Activated T-helper 17 cell treated with anti-CD3 and anti-CD28 coated beads, Interleukin-2, amount 50 U/mL, for 72 hours (primary cell): ENCODE measurements at places on chromosomes 5 and 9. TPM values are rescaled to one million over a fixed set of nuclear protein-coding genes. Genes with fewer than 3 reads are reported as not detected.

- ATAC-seq: no peak
Observed at GRCh38 chr5:174735498-174736330, 11.3 kb downstream of the MSX2 start.

IRX4 gene
- not detected for total RNA-seq

- ATAC-seq: no peak
Observed at GRCh38 chr9:131773911-131774379, 34.1 kb upstream of the RAPGEF1 start.

DNA sequence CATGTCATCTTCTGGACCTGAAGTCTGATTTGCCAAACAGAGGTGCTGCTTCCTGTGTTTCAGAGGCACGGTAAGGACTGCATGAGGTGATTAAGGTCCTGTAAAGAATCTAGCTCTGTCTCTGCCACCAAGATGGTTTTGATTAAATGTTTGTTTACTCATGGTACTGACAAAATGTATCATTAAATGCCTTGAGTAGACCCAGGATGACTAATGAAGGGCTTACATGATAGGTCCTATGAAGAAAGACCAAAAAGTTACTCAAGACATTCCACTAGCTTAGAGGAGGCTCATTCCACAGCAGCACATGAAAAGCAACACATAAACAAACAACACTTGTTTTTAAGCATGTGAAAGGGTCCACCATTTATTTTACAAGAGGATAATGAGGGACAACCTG is 100.9 kb downstream of the BOD1 start:
- no peak for ATAC-seq
